ENCODE measurements at places on chromosomes 6 and 20.

DNA sequence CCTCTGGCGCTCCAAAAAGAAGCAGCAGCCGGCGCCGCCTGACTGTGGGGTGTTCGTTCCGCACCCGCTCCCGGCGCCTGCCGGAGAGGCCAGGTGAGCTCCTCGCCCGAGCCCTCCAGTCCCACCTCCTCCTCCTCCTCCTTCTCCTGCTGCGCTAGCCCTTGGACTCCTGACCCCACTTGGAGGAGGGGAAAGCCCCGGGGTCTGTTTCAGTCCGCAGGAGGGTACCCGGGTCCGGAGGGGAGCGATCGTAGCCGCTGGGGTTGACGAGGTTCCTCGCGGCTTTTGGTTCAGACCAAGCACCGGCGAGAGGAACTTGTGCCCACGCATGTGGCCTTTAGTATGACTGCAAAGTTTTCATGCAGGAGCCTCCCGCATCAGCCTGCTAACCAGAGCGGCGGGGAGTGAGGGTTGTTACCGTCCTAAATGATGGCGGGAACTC lies 493 bp downstream of the CRYBG1 start:
- no peak for DNase-seq

GRCh38 chr20:36866164-36866563 lies 9.8 kb upstream of the TLDC2 start:
- no peak for DNase-seq

DNA sequence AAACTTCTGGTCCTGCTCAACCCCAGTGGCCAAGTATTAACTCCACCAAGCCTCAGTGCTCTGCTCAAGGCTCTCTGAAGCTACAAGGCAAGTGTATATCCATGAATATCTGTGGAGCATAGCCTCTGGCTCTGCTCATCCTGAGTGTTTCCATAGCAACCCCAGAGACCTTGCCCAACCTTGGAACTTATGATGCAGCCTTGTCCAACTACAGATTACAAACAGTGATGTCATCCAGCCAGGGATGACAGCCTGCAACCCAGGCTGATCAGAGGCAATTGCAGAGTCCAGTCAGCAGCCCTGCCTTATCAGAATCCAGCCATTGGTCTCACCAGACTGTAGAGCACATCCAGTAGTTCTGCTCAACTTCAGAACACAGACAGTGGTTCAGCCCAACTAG lies 65.5 kb upstream of the SPACA1 start:
- DNase-seq = no peak

GRCh38 chr20:57959589-57959988 lies 249.8 kb upstream of the PMEPA1 start:
- no peak for DNase-seq

DNA sequence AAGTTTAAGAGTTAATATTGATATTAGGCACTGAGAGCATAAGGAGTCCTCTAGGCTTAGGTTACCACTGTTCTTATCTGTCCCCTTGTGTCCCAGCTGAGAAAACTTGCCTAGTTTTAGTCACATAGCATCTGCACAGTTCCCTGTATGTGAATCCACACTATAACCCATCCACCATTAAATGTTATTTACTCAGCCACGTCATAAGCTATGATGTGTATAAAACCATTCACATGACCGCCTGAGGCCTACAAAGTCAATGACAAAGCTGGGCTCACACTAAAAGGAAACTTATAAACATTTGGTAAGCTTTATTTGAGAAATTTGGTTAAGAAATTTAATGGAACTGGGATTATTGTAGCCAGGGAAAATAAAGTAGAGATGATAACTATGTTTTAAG lies 59.2 kb upstream of the TFAP2D start:
- DNase-seq = no peak

DNA sequence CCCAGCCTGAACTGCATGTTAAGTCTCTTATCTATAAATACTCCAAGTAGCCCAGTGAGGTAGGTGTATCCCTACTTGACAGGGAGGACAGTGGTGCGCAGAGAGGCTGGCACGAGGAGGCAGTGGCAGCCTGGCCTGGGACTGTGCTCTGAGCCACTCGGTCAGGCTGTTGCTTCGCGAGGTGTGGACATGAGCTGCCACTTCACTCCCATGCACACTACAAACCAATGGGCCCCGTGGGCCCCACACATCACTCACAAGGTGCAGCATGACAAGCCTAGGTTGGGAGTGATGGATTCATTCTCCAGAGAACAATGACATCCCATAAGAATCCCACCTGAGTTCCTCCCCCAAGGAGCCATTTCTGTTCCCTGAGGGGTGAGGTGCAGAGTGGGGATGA lies 54.9 kb downstream of the TMEM242 start:
- no peak for DNase-seq

GRCh38 chr6:121449331-121449730 lies 13.9 kb downstream of the GJA1 start:
- no peak for DNase-seq

DNA sequence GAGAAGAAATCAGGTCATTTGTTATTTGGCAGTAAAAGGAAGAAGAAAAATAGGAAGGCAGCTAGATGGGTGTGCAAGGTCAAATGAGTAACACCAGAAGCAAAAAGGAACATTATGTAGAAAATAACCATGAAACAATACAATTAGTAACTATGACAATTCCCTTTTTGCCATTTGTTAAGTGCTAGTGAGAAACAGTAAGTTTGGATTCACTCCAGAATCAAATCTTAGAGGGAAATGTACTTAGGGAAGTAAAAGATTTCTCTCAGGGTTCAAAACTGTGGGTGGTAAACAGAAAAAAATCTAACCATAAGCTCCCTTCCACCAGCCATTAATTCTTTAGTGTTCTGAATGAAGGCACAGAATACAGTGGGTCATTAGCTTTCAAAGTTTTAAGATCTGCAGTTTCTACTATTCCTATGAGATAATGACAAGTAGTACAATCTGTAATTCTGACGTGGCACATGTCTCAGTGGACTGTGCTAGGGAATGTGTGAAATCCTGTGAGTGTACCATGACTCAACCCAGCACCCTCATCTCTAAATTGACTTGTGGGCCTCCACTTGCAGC lies 17.1 kb downstream of the REPS1 start:
- no peak for DNase-seq

- no peak for DNase-seq
Observed at GRCh38 chr6:18263418-18264218, 712 bp downstream of the DEK start.

- no peak for DNase-seq
Observed at GRCh38 chr20:61629602-61630390, 377.7 kb downstream of the CDH4 start.

GRCh38 chr6:48177786-48178185 lies 66.8 kb upstream of the PTCHD4 start:
- no peak for DNase-seq

DNA sequence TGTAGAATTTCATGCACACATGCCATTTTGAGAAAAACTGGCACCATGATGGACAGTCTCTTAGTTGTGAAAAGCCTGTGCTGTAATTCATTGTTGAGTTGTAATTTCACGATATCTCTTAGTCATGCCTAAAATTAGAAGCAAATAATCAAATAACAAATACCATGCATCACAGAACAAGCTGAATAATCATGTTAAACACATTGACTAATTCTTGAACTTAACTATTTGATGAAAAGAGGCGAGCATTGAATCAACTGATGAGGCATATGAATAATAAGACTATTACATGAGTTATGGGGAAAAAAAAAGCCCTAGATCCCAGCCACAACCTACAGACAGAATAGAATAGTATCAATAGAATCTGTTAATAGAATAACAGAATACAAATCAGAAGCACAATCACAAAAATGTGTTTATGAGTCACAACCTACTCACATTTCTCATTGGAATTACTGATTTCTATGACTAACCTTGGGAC lies 14.2 kb upstream of the RNF217 start:
- no peak for DNase-seq

DNA sequence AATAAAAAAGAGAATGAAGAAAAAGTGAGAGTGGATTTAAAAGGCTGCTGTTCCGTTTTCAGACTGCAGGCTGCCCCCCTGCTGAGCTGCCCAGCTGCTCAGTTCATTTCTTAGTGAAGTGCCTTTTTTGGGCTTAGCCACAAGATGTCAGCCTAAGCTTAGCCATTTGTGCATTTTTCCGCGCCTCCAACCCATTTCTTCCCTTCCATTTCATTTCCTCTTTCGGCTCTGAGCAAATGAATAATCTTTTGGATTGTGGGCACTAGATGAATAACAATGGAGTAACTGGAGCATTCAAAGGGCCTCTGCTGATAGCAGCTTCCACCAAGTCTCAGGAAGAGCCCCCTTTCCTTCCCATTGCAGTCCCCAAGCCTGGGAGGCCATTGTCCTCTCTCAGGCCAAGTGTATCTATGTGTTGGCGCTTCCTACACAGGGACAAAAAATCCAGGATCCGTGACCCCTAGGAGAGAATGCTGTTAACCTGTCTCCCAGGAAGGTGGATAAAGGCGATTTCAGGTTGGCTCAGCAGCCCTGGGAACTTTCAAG lies 83.5 kb upstream of the SPTLC3 start:
- peak; percentile 32 for DNase-seq

DNA sequence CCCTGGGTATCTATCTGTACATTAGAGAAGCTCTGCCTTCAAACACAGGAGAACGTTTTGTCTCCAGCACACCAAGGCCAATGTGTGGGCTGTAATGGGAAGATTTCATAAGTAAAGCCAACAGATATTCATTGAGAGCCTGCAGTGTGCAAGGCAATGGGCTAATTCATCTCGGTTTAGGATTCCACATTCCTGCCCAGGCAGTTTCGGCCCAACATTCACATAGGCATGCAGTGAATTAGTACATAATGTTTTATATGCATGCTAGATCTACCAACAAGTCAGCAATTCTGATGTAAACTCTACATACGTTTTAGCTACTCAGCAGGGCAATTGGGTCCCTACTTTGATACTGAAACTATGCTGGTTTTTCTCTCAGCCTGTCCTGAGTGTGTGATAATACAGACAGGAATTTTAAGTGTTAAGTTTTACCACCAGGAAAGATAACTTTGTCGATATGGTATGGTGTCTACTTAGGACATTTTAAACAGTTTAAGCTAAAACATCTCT lies 46.9 kb upstream of the NAA20 start:
- no peak for DNase-seq

DNA sequence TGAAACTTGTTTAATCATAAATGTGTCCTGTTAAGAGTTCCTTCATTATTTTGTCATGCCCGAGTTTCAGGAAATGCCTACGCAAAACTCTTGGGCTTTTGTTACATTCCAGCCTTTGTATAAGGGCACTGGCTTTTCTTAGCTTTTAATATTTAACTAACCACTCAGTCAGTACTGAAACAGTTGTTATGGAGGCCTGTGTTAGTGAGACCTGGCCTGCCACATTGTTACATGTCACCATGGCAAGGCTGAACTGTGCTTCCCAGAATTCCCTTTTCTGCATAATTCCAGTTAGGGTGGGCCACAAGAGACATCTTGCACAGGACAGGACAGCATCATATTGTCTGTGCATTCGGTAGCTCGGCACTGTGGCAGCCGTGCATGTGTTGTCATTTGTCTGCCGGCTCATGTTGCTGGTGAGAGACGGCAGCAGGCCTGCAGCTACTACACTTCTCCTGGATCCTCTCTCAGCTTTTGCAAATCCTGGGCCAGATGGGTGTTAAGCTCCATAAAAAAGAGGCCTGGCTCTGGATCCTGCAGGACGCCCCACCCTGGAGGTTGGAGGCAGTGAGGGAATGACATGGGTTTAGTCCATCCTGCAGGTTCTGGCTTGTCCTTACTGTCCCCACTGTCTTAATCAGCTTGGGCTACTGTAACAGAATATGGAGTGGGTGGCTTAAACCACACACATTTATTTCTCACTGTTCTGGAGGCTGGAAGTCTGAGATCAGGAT lies 128.8 kb upstream of the DTNBP1 start:
- no peak for DNase-seq

GRCh38 chr20:46688151-46689081 lies 828 bp downstream of the TP53RK start:
- no peak for DNase-seq

DNA sequence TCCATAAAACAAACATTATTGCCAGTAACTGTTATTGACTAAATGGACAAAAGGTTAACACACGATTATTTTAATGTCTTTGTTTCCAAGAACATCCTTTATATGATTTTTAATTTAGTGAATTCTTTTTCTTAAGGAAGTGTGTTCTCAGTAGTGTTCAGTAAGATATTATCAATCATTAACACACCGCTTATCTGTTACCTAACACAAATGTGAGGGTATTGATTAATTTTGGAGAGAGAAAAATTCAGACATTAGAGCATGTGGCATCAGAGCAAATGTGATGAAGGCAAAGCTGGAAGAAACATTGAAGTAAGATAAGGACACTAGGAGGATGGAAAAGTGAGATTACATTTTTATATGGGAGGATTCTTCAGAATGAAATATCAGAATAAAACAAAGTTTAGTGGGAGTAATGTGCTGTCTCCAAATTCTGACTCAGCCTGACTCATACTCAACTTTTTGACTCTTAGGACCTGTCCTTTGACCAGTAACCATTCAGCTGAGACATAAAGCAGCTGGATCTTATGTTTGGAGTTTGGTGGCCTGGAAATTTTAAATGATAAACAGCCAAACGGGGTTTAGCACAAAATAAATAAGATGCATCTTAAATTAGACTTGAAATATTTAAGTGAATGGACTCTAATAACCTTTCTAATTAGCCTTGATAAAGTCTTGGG lies 348.6 kb downstream of the CD109 start:
- DNase-seq = no peak
